ENCODE measurements at places on chromosomes 7 and 10.

GRCh38 chr10:113359655-113360054 lies 193.2 kb upstream of the HABP2 start:
- DNase-seq: no peak

GRCh38 chr10:110192552-110192951 lies 14.9 kb upstream of the MXI1 start:
- DNase-seq: no peak

- no peak for DNase-seq
Observed at GRCh38 chr7:50939021-50939420, 156.3 kb upstream of the GRB10 start.

DNA sequence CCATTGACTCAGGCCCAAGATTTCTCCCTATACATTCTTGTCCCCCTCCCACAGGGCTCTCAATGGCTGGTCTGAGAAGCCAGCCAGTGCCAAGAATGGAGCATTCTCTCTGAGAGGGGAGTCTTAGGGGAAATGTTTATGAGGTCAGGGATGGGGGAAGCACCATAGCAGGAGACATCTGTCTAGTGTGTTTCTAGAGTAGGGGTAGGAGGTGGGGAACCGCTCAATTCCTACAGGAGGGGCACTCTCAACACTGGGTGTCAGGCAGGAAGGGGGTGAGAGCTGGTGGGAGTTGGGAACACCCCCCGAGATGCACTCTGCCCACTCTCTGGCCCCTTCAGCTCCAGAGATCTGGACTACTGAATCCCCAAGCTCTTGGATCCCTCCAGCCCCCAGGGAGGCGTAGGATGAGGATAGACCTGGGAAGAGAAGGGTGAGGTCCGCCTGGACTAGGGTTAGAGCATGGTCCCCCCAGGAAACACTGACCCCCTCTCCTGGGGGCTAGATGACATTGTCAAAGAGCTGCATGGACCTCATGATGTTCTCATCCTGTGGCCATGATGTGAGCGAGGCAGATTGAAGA lies 8.7 kb upstream of the OGA start:
- DNase-seq: no peak

GRCh38 chr10:24569330-24569796 lies 154.3 kb downstream of the ARHGAP21 start:
- no peak for DNase-seq

GRCh38 chr10:51090190-51090589 lies 15.9 kb downstream of the PRKG1 start:
- DNase-seq: no peak
